ENCODE measurements at places on chromosomes 16 and 17.

DNA sequence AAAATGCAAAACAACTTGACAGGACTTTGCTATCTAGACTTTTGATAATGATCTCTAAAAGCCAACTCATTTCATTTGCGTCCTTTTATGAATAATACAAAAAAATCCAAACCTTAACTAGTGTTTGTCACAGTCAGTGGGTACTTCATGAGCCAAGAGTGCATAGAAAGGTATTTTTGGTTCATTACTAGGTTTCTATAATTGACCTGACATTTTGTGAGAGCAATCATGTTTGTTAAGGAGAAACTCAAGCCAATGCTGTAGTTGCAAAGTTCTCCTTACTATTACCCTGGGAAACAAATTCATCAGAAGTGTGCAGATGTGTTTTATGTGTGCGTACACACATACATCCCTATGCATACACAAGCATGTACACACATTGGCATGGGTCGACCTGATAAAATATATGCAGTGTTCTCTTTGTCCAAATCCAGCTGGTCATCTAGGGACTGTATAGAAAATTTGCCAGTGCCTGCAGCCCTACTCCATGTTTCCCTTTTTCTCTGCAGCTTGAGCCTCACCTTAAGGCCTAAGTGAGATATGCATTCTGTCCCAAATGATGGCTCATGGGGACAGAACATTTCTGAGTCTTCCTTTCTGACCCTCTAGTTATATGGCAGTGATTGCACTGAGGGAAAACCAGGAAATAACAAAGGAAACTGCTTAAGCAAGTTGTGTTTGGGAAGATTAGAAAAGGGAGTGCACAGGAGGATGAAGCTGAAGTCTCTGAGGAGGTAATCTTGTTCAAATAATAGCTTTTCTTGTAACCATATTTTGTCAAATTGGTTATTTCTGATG is 128.1 kb downstream of the CDH13 start:
- no peaks in the 10 kb centered on the region for H3K36me3 ChIP-seq
- H3K4me3 ChIP-seq = no peak overlapping the region
- no peaks in the 10 kb centered on the region for H3K4me1 ChIP-seq
- no peak overlapping the region for H3K27ac ChIP-seq
- H3K27me3 ChIP-seq = no peaks in the 10 kb centered on the region
- no peak for DNase-seq

DNA sequence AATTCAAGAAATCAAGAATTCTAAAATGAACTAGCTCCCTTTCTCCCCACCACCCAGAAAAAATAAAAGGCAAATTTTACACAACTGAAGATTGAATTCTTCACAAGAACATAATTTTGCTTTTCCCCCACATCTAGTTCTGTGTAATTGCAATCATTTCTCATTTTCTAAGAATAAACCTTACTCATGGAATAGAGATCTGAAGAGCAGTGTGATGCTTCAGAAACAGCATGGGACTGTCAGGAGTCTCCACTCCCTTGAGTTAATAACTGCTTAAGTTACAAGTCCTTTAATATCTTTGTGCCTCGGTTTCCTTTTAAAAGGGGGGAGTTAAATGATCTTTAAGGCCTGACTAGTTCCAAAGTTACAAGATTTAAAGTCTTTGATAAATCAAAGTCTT is 53.7 kb downstream of the CACNG1 start:
- no peaks in the 10 kb centered on the region for H3K27me3 ChIP-seq
- H3K27ac ChIP-seq = no peak overlapping the region
- H3K36me3 ChIP-seq = peaks cover 30% of the 10 kb centered on the region
- no peak for DNase-seq

GRCh38 chr16:83100679-83101078 is 473.9 kb downstream of the CDH13 start:
- no peaks in the 10 kb centered on the region for H3K36me3 ChIP-seq
- H3K27ac ChIP-seq = no peak overlapping the region
- H3K4me3 ChIP-seq = no peak overlapping the region
- H3K27me3 ChIP-seq = peaks cover 4% of the 10 kb centered on the region
- DNase-seq = no peak

DNA sequence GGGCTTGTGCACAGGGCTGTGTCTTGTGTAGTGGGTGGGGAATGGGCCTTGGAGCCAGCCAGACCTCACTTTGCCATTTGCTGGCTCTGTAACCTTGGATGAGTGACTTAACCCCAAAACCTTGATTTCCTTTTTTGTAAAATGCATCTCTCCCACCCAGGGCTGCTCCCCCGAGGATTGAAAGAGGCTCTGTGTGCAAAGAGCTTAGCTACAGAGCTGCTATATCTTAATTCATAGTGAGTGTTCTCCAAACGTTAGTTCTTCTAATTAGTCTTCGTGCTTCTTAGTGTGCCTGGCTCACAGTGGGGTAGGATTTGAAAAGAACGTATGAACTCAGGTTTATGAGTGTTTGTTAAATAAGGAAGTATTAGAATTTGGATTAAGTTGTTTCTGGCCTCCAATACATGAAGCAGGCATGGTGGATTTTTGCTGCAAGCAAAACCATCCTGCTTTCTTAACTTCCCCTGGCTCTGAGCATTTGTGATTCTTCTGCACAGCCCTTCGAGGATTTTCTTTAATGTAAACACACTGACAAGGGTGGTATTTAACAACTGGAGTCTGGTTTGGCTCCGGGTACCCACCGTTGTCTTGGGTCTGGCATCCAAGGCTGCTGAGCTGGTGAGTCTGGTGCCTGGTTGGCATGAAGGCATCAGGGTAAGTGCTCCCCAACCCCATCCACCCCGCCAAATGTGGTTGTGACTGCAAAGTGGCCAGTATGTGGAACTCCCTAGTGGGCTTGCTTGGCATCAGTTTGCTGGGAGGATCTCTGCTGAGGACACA is 29.7 kb downstream of the KSR1 start:
- no peak for DNase-seq
- no peak overlapping the region for H3K4me3 ChIP-seq
- no peak overlapping the region for H3K27ac ChIP-seq
- H3K36me3 ChIP-seq = no peaks in the 10 kb centered on the region
- no peaks in the 10 kb centered on the region for H3K27me3 ChIP-seq
- peaks cover 98% of the 10 kb centered on the region for H3K4me1 ChIP-seq

GRCh38 chr17:40596261-40596919 is 31.1 kb upstream of the CCR7 start:
- no peaks in the 10 kb centered on the region for H3K36me3 ChIP-seq
- no peak overlapping the region for H3K4me3 ChIP-seq
- no peaks in the 10 kb centered on the region for H3K27me3 ChIP-seq
- DNase-seq = no peak
- peaks cover 58% of the 10 kb centered on the region for H3K4me1 ChIP-seq

DNA sequence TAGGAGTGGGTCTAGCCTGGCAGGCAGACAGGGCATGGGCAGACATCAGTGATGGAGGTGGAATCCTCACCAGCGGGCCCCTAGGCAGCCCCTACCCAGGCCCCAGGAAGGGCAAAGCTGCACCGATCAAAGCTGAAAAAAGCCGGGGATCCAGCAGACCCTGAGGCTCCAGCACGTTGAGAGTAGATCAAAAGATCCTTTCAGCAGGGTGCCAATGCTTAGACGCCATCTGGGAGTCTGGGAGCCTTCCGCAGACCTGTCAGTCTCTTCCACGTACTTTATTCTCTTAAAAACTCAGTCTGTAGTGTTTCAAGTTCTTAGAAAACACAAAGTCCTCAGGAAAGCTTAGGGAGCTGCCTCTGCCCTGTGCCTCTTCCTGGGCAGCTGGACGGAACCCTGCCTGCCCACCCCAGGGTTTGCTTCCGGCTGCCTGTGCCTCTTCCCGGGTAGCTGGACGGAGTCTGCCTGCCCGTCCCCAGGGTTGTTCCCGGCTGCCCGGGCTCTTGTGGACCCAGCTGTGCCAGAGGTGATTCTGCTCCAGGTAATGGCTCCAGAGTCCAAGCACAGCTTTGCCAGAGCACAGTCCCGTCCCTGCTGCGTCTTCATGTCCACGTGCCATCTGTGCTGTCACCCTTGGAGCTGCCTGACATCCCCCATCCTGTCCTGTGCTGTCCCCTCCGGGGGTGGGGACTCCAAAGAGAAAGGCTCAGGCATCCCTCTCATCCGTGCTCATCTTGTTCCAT is 50.8 kb upstream of the PVALEF start:
- no peak for DNase-seq
- peaks cover 11% of the 10 kb centered on the region for H3K36me3 ChIP-seq
- no peaks in the 10 kb centered on the region for H3K4me1 ChIP-seq
- no peaks in the 10 kb centered on the region for H3K27me3 ChIP-seq
- no peak overlapping the region for H3K27ac ChIP-seq

GRCh38 chr17:43393944-43394482 is 4.8 kb upstream of the ARL4D start:
- H3K36me3 ChIP-seq = no peaks in the 10 kb centered on the region
- no peak overlapping the region for H3K4me3 ChIP-seq
- no peaks in the 10 kb centered on the region for H3K27me3 ChIP-seq
- H3K27ac ChIP-seq = no peak overlapping the region
- H3K4me1 ChIP-seq = peaks cover 62% of the 10 kb centered on the region
- DNase-seq = peak; percentile 88
